NCI-H2227 treated with DMSO at 0.1 percent for 48 hours (cell line): ENCODE measurements at places on chromosomes 6 and 20.

GRCh38 chr20:42598581-42598980, 591.1 kb downstream of the PTPRT start:
- no peak for DNase-seq

DNA sequence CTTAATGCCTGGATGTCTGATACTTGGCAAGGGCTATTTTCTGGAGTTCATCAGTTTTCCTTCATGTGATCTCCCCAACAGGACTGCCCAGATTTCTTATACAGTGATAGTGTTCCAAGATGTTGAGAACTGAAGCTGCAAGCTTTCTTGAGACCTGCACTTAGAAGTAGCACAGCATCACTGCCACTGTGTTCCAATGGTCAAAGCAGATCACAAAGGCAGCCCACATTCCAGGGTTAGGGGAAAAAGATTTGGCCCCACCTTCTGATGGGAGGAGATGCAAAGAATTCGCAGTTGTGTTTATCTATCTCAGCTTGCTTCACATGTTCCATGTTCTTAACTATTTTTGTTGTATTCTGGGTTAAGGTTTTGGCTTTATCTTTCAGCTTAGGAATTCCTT, 78.2 kb downstream of the GPX5 start:
- no peak for DNase-seq

DNA sequence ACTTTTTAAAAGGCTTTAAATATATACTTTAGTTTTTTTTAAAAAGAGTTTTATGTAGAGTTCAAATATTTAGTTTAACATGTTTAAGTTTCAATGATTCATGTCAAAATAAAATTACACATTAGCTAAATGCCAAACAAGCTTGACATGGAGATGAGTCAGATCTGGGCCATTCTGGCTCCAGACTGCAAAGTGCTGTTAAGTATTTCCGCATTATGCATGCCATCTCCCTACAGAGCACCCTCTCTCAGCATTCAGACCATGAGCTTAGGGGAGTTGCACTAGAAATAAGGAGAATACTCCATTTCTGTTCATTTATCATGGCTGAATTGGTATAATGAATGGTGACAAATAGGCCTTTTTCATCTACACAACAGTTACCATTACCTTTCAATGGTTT, 21.5 kb upstream of the HS3ST5 start:
- no peak for DNase-seq

DNA sequence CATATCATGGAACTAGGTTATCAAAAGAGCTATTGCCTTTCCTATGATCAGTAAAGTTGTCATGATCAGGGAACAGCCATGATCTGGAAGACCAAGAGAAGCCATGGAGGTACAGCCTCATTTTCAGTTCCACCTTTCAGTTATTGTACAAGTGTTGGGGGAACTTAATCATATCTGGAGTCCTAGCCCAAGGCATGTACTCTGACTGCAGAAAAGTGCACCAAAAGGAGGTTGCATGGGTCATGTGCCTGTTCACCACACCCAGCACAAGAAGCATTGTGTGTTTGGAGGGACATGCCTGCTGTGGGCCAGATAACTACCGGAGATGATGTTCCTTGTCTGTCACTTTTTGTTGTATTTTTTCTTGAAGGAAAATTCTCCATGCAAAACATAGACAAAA, 185.8 kb upstream of the MAN1A1 start:
- no peak for DNase-seq

GRCh38 chr6:106751501-106752252, 122.3 kb downstream of the QRSL1 start:
- no peak for DNase-seq

GRCh38 chr6:11409371-11409770, 128.2 kb upstream of the TMEM170B start:
- DNase-seq, result no peak

DNA sequence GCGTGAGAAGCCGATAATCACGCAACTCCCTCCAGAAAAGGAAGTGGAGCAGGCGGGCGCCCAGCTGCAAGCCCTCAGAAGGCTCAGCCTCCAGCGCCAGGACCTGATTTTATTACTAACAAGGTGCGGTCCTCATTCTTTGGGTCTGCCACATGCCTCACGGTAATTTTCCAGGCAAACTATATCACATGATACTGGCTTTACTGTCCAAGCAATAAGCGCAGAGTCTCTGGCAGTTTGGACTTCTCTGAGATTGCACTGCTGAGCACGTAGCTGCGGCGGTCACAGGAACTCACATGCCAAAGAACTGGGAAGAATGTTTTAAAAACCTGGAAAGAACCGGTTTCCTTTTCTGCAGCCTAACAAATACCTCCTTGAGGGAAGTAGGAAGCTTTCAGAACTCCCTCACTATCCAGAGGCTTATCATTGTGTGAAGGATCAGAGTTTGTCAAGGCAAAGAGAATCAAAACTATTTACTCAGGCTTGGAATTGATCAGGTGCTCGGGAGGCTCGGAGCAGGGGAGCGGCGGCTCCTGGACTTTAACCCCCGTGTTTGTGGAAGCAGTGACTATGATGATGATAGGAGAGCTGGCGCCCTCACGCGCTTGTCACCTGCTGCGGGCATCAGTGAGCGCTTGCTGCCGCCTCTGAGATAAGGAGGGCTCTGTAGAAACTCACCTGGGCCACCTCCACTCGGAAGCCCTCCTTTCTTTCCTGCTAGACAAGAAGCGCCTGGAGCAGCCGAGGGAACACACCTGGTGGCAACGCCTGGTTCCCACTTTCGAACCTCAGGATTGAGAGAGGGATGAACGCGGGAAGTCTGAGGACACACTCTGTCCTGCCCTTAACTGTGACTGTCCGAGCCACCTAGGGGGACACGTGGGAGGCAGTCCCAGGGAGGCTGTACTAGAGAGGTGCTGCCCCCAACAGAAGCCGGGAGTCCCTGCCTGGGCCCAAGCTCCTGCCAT, 27.2 kb upstream of the SYNJ2 start:
- peak; percentile 42 for DNase-seq

DNA sequence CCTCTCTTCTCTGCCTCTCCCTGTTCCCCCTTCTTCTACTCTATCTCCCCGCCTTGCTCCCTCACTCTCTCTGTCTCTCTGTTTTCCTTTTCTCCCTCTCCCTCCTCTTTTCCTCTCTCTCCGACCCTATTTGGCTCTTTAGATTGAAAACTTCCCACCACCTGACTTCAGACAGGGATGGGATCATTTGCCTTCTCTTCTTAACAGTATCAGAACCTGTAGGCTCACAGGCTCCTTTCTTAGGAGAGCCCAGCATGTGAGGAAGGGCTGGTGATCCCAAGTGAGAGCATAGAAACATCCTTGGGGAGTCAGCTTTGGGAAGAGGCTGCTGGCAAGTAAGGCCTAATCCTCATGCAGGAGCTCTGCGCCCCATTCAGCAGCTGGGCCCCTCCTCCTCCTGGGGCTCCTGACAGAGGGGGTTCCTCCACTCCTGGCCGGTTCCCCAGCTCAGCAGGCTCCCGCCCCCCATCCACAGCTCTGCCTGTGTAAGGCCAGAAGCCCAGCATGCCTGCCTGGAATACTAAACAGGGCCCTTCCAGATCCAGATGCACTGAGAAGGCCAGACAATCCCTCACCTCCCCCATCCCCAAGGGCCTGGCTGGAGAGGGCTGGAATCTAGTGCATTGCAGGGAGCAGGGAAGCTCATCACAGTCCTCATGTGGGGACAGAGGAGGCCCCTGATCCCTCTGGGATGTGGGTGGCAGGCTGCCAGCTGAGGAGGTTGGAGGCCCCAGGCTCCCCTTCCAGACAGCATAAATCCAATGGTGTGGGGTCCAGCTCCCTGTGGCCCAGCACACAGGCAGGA, 93.4 kb downstream of the PTPRT start:
- DNase-seq, result no peak
